ENCODE measurements at places on chromosomes 6 and 20. TPM values are rescaled to one million over a fixed set of nuclear protein-coding genes. Genes with fewer than 3 reads are reported as not detected.

GRCh38 chr6:257774-258173 lies 34.5 kb upstream of the DUSP22 start:
- DNase-seq = peak; percentile 20
- peaks cover 46% of the 10 kb centered on the region for H3K4me1 ChIP-seq
- H3K27me3 ChIP-seq = no peaks in the 10 kb centered on the region
- no peak overlapping the region for H3K27ac ChIP-seq

DNA sequence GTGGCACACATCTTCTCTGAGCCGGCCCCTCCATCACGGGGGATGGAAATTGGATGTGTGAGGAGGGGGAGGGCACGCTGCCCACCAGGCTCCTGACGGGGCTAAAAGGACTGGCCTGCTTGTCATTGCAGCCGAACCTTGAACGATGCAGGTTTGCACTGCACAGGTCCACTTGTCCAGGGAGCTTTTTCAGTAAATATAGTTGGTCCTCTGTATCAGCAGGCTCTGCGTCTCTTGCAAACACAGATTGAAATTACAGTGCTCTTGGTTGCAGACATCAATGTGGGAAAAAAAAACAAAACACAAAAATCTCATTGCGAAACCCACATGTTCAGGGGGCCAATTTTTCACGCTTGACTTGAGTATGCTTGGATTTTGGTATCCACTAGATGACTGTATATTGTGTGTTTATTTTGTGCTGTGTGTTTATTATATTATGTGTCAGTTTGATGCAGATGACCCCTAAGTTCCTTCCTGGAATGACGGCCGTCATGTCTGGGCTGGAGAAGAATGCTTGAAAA lies 29.2 kb downstream of the ERMARD start:
- H3K27ac ChIP-seq = no peak overlapping the region
- DNase-seq = no peak
- H3K4me1 ChIP-seq = no peaks in the 10 kb centered on the region

DNA sequence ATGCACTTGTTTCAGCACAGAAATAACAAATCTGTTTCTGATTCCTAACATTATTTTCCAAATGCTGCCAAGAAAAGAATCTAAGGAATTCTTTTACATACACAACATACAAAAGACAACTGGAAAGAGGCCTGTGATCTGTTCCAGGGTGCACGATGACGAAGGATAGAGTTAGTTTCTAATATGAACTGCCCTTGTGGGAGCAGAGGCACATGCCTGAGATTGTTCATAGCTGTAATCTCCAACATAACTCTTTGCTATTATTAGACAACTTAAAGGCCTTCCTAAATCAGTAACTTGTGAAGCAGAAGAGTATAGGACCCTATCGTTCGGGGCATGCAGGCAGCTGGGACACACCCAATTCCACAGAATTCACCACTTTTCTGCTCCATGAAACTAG lies 41.2 kb upstream of the NHSL1 start:
- H3K4me3 ChIP-seq = no peak overlapping the region
- H3K4me1 ChIP-seq = no peaks in the 10 kb centered on the region
- H3K27me3 ChIP-seq = peaks cover 9% of the 10 kb centered on the region
- no peaks in the 10 kb centered on the region for H3K36me3 ChIP-seq
- no peak overlapping the region for H3K27ac ChIP-seq
- no peak for DNase-seq

The CD93 gene
- total RNA-seq = 0.11 TPM

DNA sequence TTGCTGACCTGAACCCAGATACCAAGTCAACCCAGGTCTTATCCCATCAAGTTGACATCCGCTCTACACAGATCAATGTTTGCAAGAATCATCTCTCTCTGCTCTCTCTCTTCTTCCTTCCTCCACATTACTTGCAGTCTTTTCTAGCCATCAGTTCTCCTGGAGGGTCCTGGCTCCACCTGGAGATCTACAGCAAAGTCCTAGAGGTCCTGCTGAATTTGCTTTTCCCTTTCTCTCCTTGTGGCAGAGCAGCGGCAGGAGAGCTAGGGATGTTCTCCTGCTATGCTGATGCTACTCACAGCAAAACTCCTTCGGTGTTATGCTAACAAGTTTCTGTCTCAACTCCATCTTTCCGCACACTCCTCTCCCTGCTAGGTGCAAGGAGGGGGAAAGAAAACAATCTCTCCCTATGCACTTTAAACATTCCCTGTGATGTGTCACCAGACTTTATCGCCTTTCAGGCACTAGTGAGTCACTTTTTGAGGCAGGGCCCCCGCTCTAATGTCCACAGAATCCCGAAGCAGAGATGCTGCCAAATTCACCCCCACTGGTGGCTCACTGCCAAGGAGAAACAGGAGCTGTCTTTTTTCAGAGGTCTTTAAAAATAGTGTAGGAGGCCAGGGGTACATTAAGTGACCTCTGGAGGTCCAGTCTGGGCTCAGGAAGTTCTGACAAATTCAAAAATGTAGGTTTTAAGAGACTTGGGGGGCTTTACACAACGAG lies 62.6 kb downstream of the FAM50B start:
- peaks cover 46% of the 10 kb centered on the region for H3K27me3 ChIP-seq
- H3K36me3 ChIP-seq = no peaks in the 10 kb centered on the region
- H3K27ac ChIP-seq = no peak overlapping the region
- no peak overlapping the region for H3K4me3 ChIP-seq
- peaks cover 21% of the 10 kb centered on the region for H3K4me1 ChIP-seq
- DNase-seq = no peak

- H3K27ac ChIP-seq = no peak overlapping the region
- no peak overlapping the region for H3K4me3 ChIP-seq
- DNase-seq = peak; percentile 75
- no peaks in the 10 kb centered on the region for H3K36me3 ChIP-seq
- H3K4me1 ChIP-seq = no peaks in the 10 kb centered on the region
These were observed 19.2 kb upstream of the GLP1R start for GRCh38 chr6:39029156-39030011.

The NOTCH4 gene
- total RNA-seq = 1.2 TPM

GRCh38 chr6:137387096-137387764 lies 107.0 kb downstream of the OLIG3 start:
- no peak overlapping the region for H3K27ac ChIP-seq
- peaks cover 50% of the 10 kb centered on the region for H3K4me1 ChIP-seq
- no peak for DNase-seq

The SPTLC3 gene
- total RNA-seq = 0.77 TPM

GRCh38 chr6:157732416-157733161 lies 90.5 kb upstream of the SNX9 start:
- no peak overlapping the region for H3K27ac ChIP-seq
- no peaks in the 10 kb centered on the region for H3K36me3 ChIP-seq

DNA sequence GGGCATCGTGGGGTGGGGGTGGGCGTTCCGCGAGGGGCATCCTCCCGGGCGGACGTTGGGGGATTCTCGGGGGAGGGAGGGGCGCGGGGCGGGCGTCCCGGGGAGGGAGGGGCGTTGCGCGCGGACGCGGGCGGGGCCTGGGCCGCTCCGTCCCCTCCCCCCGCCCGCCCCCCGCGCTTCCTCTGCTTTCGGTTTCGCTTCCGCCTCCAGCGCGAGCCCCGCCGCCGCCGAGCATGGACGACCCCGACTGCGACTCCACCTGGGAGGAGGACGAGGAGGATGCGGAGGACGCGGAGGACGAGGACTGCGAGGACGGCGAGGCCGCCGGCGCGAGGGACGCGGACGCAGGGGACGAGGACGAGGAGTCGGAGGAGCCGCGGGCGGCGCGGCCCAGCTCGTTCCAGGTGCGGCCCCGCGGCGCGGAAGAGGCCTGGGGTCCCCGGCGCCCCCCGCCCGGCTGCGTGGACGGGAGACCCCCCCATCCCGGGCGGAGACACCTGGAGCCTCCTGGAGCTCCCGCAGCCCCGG lies at the start of gene OGFR:
Gene OGFR (plus strand): TSS at position 209 of the 528 bp plus-strand sequence. CDS start 25 bp downstream, at position 234.
- no peaks in the 10 kb centered on the region for H3K27me3 ChIP-seq
- peak; percentile 77 for DNase-seq
- H3K36me3 ChIP-seq = peaks cover 29% of the 10 kb centered on the region
- H3K4me3 ChIP-seq = peak within 1 kb of the TSS; percentile 83

DNA sequence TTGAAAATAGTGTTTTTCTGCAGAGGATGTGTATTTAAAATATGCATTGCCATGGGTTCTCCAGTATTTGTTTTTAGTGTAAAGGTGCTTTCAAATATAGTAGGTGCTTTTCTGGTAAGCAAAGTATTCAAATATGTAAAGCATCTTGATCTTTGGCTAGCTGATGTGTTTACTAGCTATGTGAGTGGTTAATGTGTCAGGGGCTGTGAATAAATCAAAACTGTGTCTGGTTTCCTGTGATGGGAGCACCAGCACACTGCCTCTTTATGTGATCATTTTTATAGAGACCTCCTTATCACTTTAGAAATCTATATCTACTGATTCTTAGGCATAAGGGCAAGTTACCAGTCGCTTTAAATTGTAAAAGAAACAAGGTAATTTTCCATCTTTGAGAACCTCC lies 388.9 kb upstream of the MAN1A1 start:
- H3K36me3 ChIP-seq = no peaks in the 10 kb centered on the region
- no peaks in the 10 kb centered on the region for H3K4me1 ChIP-seq
- DNase-seq = no peak

Measured in activated CD8-positive, alpha-beta T cell treated with anti-CD3 and anti-CD28 coated beads for 36 hours (primary cell).